ENCODE measurements at places on chromosomes 7 and 10.

DNA sequence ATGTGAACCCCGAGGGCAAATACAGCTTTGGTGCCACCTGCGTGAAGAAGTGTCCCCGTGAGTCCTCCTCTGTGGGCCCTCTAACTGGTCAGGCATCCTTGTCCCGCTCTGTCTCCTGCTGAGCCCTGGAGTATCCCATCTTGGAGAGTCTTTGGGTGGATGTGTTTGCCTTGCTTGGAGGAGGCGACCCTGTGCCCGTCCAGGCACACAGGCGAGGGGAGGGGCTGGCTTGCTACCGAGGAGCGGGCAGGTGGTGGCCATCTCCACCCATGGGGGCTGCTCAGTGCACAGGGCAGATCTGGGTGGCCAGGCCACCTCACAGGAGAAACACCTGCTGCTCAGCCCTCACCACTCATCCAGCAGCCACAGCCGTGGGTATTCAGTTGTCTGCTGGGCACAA lies 135.3 kb downstream of the EGFR start:
- no peak for DNase-seq

DNA sequence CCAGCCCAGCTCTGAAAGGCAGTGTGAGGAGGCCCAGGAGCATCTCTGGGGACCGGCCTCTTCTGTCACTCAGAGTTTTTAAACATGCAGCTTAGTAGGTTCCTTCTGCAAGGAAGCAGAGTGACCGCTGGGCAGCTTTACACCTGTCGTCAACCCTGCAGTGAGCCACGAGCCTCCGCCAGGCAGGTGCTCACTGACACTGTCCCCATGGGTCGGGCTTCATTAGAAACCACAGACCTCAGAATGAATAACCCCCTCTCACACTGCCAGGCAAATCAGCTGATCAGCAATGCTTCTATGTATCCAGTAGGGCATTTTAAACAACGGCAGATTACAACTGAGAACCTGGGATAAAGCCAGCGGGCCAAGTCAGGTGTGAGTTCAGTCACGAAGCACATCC lies 106.1 kb downstream of the MAD1L1 start:
- DNase-seq = no peak

DNA sequence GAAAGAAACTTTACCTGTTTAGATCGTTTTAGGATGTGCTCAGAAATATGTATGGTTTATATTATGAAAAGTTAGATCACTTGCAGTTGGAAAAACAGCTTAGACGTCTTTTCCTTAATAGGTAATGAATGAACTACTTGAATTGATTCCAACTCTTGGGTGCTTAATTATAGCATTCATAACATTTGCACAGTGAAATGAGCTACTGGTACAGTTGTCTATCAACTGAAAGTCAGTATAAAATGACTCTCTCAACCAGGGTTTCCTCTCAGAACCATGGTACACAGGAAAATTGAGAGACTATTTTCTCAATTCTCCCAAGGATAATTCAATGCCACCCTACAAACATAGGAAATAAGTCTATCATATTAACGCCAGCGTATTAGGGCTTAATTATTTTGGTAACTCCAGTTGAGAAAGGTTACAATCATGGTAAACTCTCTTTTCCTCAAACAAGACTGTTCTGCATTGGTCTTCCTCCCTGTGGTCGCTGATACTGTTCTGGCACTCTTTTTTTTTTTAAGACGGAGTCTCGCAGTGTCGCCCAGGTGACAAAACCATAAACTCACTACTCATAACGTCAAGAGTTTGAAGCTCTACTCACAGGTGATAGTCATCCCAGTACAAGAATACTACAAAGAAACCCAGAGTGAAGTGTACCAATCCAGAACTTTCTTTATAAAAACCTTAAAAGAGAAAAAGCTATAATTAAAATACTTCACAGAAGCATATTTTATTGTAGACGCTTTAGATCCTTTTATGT lies 2.0 kb downstream of the ANLN start:
- DNase-seq = no peak

- DNase-seq = no peak
Observed at GRCh38 chr10:98267894-98268693, at the start of gene LOXL4. Gene LOXL4 (minus strand): TSS chr10:98268194. CDS start chr10:98263019, 5,175 bp downstream.

GRCh38 chr10:100983868-100984671 lies 3.2 kb downstream of the MRPL43 start:
- no peak for DNase-seq

DNA sequence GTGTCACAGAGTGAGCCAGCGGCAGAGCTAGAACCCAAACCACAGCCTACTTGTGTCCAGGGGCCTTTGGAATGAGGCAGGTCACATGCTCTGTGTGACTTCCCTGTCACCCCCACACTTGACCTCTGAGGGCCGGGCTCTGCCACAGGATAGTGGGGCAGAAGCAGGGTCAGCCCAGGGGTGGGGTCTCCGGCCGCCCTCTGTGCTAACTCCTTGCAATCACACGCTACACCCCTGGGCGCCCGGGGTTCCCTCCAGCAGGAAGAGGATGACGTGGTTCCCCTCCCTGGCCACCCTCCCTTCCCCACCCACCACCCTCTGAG lies 19.8 kb downstream of the TECPR1 start:
- DNase-seq = no peak

- no peak for DNase-seq
Observed at GRCh38 chr10:64503429-64503828, 982.2 kb downstream of the REEP3 start.

DNA sequence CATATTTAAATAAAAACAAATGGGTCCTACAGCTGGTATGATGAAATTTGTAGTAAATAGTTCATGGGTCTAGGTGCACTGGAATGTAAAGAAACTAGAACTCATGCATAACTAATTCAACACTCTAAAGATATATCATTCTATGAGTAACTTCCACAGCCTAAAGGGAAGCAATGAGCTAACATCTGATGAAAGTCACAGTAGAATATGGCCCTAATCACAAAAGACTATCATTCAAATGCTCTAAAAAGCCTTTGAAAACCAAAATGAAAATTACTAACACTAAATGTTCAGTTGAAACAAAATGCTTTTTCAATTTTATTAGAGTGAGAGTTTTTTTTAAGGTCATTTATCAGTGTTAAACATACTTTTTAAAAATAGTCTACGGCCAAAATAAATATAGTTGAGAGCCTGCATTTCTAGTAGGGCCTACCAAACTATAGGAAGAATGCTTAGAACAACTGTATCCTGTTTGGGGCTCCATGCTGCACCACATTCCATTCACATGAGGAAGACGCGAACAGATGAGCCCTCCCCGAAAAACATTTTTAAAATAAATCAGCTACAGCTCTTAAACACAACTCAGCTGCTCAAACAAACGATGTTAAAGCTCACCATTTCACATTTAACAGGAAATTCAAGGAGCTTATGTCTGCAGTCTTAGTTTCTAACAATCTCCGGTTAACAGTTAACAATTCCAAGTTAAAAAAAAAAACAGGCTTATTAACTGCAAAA lies 134.5 kb downstream of the NRBF2 start:
- no peak for DNase-seq

DNA sequence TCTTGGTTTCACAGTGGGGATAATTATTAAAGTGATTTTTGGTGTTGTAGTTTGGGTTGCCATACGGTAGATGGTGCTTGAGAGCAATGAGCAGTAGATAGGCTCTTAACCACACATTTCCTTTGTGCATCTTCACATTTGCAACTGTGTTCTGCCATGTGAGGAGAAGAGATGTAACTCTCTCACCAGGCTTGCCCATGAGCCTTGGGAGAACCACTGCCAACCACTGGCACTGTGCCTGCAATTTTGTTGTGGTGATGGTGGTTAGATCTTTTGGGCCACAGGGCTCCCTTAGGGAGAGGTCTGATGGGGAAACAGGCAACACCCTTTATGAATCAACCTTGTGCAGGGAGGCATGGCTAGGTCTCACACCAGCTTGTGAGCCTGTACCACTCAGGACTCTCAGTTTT lies 204.3 kb downstream of the CCDC7 start:
- no peak for DNase-seq

- no peak for DNase-seq
Observed at GRCh38 chr10:66550351-66550750, 375.5 kb upstream of the LRRTM3 start.

DNA sequence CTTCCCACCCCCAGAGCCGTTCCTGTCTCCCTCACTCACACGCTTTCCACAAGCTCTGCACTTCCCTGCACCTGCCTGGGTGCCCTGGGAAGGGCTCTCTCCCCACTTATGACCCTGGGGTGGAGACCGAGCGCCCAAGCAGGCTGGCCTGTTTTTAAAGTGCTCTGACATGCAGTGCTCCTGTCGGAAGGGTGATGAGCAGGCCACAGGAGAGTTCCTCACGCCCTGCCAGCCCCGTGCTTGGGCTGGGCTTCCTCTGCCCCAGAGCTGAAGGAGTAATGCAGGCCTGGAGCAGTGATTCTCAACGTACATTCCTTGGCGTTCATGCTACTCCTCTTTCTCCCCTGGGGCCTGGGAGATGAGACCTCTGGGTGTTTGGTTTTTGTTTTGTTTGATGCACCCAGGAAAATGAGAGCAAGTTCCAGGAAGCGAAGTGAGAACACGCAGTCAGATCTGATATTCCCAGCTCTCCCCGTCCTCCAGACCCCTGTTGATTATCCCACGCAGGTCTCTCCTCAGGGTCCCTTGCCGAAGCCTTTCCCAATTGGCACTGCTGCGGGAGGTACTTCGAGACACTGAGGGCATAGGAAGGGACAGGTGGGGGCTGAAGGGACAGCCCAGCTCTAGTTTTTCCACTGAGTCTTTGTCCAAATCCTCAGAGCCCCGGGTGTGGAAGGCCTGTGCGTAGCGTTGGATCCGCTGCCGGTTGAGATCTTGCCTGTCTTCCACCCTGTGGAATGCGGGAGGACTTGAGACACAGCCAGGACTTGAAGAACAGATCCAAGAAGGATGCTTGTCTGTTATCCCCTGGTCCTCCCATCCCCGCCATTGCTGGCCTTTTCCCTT lies 14.1 kb downstream of the TRPV6 start:
- DNase-seq = no peak

- no peak for DNase-seq
Observed at GRCh38 chr7:29588900-29589696, 25.5 kb downstream of the PRR15 start.

GRCh38 chr7:56115852-56116538 lies at the start of gene NUPR2:
Gene NUPR2 (minus strand): TSS chr7:56116417. CDS start chr7:56116314, 103 bp downstream.
- no peak for DNase-seq

DNA sequence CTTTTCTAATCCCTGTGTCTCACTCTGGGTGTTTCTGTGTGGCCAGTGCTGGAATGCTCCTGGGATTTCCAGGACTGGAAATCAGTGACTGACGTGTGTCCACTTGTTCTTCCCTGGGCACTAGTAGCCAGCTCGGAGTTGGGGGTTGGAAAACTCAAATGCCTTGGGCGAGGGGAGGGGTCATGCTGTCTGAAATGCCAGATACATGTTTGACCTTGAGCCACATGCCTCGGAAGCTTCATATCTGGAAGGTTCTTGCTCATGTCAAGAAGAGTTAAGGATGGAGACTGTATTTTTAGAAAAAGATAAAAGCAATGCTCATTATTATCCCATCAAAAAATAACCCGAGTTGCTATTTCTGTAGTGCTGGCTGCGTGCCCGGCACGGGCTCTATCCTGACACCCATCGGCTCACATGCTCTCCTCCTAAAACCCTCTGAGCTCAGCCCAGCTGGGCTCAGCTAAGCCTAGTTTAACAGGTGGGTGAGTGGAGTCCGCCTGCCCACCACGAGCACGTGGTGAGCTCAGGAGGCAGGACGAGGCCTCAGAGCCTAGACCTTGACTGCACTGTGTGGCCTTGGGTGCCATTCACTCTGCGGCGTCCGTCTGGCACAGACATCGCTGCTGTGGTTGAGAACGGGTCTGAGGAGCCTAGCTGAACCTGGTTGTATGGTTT lies 6.4 kb downstream of the DPYSL4 start:
- DNase-seq = no peak

DNA sequence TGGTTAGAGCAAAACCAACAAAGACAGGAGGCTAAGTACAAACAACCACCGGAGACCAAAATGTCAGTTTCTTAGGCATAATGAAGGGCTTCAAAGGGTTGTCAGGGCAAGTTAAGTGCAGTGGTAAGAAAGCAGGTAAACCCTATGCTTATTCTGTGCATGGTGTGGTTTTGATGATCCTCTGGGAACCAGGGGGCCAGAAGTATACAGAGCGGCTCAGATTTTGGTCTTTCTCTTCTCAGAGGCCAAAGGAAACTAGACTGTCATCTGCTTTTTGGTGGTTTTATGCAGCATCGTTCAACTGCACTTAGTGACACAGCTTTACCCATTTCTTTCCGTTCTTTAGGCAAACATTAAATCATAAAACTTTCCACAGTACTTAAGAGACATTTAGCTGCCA lies 332.7 kb upstream of the CELF2 start:
- no peak for DNase-seq

DNA sequence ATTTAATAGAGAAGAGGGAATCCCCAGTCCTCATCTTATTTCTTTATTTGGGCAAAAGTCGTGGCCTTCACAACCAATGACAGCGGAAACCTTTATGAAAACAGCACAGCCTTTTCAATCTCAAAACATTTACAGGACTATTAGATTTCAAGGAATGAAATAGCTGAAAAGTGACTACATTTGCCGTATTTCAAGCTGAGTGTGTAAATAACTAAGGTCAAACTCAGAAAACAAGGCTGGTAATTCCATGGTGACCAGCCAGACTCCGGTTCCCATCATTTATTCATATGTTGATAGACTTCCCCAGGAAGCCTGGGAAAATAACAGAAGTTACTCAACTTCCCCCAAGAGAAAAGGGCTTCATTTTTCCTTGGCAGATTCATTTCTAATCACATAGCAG lies 457.3 kb upstream of the NFE2L3 start:
- no peak for DNase-seq

- DNase-seq = no peak
Observed at GRCh38 chr10:122323941-122324675, 50.4 kb upstream of the PLEKHA1 start.

GRCh38 chr7:72334066-72334465 lies 78.1 kb downstream of the CALN1 start:
- DNase-seq = no peak

DNA sequence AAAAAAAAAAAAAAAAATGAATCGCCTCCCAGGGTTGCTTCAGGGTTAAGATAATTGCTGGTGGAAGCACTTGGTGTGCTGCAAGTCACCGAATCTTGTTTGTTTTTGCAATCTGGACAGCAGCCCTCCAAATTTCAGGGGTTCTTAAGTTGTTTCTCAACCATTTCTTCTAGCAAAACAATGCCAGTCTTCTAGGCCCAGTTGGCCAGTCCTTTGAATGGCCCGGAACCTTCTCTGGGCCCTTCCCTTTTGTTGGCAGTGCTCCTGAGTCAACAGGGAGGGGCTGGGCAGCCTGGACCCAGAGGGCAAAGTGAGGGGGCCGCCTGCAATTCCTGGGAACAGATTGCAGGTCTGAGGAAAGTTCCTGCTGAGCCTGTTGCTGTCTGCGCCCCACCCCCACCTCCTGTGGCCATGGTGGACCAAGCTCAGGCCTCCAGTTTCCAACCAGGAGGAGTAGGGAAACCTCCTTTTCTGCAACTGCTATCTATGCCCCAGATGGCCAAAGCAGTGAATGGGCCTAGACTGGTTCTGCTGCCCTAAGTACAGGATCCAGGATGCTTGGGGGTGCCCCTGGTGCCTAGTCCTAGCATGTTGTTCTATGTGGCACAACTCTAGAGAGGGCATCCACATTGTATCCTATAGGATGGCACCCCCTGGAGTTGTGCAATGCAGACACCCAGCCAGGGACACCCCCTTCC lies 31.4 kb upstream of the PDCD4 start:
- no peak for DNase-seq

- no peak for DNase-seq
Observed at GRCh38 chr10:102501201-102502028, 1.1 kb downstream of the ACTR1A start.

- DNase-seq = no peak
Observed at GRCh38 chr7:137074391-137075030, 206.1 kb downstream of the CHRM2 start.

All from stimulated activated CD4-positive, alpha-beta T cell treated with anti-CD3 and anti-CD28 coated beads, Interleukin-1b, Interleukin-23, amount 100 ng/mL, for 24 hours (primary cell).